Activated CD4-positive, alpha-beta T cell treated with anti-CD3 and anti-CD28 coated beads for 24 hours (primary cell): ENCODE measurements at places on chromosomes 6 and 20.

GRCh38 chr6:87900160-87900698 is 147.4 kb upstream of the SPACA1 start:
- no peak for DNase-seq

GRCh38 chr6:82843291-82843885 is 222.3 kb downstream of the UBE3D start:
- DNase-seq: no peak

- DNase-seq: no peak
Measured at GRCh38 chr20:48744515-48744914, 83.3 kb downstream of the PREX1 start.

- no peak for DNase-seq
Measured at GRCh38 chr6:4714961-4715501, 61.2 kb upstream of the CDYL start.

DNA sequence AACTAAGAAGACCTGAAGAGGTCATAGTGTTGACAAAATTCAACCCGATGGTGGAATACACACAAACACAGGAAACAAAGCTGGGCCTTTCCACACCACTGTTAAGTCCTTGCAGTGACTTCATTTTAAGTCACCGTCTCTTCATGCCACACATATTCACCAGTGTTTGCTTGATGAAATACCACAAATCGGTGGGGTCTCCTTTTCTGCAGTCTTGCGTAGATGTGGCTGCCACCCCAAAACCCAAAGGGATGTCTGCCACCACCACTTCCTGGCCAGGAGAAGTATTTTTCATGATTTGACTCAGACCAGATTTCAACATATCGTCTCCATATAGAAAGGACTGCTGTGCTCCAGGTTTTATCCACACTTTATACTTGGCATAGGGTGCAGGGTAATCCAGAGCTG is 11.0 kb upstream of the COL10A1 start:
- DNase-seq: no peak

DNA sequence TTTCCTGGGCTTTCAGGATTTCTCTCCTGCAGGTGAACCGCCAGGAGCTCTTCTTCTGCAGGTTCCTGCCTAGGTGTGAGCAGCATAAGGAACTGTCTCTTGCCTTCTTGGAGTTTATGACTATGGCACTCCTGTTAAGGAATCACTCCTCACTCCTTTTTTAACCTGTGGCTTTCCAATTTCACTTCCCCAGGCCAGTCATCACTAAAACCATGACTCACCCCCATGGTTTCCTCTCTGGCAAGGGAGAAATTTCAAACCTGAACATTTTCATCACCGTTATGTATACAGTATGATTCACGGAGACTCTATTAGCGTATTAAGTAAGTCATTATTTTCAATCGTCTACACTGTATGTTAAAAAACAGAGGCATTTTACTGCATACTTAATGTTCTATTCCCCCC is 78.2 kb upstream of the ARID1B start:
- no peak for DNase-seq

- DNase-seq: no peak
Measured at GRCh38 chr6:16903470-16903869, 142.2 kb upstream of the ATXN1 start.

GRCh38 chr6:110876170-110876773 is 1.7 kb downstream of the AMD1 start:
- DNase-seq: peak; percentile 47

DNA sequence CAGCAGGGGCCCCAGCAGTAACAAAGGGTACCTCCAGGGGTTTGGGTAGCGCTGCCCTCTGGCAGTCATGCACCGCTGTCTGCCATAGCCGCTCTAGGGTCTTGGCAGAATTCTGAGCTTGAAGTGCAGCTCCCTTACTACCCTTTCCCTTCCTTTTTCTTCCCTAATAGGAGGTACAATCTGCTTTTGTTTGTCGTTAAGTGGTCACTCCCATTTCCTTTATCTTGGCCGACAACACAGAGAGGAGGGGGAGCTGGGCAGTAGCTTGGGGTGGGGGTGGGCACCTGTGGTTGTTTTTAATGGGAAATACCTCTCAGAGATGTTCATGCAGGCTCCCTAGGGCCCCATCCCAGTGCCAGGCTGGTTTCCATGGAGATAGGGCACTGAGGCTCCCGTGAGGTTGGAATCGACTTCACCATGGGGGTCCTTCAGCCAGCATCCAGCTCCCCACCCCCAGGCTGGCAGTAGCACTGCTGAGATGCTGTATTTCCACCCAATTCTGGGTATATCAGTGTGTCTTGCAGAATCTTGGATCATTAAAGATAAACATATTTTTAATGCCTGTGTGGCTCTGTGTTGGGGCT is 18.6 kb downstream of the CCDC167 start:
- DNase-seq: no peak

GRCh38 chr6:159788753-159789376 is 537 bp downstream of the TCP1 start:
- DNase-seq: no peak

- peak; percentile 55 for DNase-seq
Measured at GRCh38 chr6:89368107-89368506, 15.6 kb upstream of the UBE2J1 start.

GRCh38 chr6:30042914-30043313 is 18.2 kb upstream of the POLR1H start:
- DNase-seq: no peak

DNA sequence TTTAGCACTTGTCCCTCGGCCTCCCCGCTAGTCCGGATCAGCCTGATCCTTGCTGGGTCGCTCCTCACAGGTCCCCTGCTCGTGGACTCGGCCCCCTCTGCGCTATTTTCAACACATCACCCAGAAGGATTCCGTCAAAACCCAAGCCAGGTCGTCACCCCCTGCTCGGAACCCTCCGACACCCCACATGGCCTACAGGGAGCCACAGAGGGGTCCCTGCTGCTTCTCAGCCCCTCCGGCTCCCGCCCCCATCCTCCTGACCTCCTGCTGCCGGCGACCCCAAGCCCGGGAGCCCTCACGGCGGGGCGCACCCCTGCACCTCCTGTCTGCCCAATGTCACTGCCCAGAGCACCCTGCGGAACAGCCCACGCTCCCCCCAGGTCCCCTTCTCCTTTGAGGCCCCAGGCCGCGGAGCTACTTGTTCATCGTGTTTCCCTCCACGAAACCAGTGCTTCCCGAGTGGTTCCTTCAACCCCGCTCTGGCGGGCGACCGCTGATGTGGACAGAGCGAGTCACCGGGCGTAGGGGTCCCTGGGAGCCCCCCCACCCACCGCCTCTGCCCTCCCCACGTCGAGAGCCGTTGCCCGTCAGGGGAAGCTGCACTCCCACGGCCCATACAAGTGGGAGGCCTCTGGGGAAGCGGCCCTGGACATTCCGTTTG is 638 bp upstream of the MYL9 start:
- DNase-seq: no peak

DNA sequence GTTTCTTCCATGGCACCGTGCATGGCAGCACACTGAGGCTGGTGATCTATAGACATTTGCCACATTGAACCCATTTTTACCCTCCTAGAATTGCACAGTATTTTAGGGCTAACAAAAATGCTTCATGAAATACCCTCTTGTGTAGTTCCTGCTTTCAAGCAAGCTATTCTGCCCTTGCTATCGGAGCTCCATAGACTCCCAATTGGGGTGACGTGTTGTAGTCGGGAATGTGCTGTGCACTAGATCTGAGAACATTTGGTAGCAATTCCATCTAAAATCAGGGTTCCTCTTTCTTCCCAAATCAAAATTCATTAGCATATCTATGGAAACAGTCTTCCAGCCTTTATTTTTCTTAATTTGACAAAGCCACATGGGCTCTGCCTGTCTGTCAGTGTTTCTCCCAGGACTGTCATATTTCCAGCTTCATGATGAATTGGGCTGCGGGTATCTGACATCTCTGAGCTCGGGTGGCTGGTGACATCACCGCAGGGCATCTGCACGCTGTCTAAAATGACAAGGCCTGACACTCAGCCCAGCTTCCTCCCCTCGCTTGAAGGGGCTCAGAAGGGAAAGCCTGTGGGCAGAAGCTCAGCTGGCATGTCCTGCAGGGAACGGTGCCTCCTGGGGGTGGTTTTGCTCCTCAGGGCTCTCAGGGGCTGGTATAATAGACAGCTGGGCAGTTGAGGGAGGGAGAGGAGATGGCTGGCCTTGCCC is 406.4 kb downstream of the QKI start:
- no peak for DNase-seq

- DNase-seq: no peak
Measured at GRCh38 chr6:52359403-52359802, 2.5 kb upstream of the PAQR8 start.

GRCh38 chr20:49685809-49686208 is 27.9 kb downstream of the B4GALT5 start:
- DNase-seq: no peak

DNA sequence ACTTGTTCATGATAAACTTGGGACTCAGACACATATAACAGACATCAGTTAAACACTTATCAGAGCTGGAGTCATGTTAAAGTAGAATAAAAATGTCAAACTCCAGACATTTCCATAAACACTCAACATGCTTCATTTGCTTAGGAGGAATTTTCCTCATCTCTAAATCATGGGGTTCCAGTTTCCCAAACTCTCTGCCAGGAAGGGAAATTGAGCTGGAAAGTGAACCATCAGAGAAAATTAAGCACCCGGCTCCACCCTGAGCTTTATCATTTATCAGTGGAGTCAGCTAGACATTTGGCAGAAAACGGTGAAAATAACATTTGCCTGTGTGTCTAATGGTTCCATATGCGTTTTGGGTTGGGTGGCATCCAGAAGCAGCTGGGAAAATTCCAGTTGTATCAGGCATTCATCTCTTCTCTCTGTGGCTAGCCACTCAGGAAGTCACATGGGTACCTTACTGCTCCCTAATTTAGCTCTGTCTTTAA is 25.3 kb upstream of the ZNFX1 start:
- no peak for DNase-seq

GRCh38 chr20:21739682-21740081 is 34.2 kb downstream of the PAX1 start:
- DNase-seq: no peak

- DNase-seq: no peak
Measured at GRCh38 chr6:111487661-111488060, 4.6 kb upstream of the REV3L start.

GRCh38 chr20:62902926-62903615 is 23.2 kb downstream of the DIDO1 start:
- DNase-seq: no peak

DNA sequence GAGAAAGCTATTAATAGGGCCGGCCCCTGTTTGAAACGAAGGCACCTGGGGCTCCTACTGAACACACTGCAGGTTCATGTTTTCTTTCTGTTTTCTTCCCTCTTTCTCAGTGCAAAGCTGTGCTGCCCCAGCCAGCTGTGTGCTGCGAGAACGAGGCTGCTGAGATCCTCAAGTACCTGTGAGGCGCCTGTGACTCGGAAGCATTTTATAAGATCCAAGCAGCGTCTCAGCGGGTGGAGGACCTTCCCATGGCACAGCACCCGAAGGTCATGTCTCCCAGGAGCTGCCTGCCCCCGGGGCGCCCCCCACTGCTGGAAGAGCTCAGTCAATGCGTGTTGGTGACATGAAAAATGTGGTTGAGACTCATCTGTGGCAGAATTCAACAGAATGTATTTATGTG is 66.3 kb downstream of the SMOC2 start:
- no peak for DNase-seq

GRCh38 chr6:20180935-20181334 is 31.3 kb downstream of the MBOAT1 start:
- no peak for DNase-seq

DNA sequence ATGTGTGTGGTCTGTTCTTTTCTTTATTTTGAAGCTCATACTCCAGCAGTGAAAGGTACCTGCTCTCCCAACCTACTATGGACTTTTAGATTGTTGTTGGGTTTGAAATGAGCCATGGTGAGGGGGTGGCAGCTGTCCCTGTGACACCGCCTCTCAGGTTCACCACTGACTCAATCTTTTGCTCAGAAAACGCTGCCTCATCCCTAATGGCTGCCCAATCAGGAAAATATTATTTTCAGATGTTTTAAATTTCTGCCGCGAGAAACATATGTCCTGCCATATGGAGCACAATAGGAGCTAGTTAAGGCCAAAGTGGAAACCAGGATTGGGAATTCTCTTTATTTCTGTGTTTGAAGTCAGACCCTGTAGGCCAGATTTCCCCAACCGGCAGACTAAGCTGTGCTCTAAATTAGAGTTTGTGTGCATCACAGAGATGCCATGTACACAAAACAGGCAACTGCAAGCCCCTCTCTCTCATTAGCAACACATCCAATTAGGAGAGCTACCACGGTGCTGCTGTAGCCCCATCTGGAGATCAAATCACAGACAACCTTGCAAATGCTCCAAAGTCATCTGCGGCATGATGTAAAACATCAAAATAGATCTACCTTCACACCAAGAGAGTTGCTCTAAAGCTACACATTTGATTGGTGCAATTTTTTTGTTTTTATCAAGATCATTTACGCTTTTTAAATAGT is 144.1 kb upstream of the BACH2 start:
- no peak for DNase-seq

- no peak for DNase-seq
Measured at GRCh38 chr6:39521958-39522357, 199.5 kb upstream of the KCNK16 start.

DNA sequence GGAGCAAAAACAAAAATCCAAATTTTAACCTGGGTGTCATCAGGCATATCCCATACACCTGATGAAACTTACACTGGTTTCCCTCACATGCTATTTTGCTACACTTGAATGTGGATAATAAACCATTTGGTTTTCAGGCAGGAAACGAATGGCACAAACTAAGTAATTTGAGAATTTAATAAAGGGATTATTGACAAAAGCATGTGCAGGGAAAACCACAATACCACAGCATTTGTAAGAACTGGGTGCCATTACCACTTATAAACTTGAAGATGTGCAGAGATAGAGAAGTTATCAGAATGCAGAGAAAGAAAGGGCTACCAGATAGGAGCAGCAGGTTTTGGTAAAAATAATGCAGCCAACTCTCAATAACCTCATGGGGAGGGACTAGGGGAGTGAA is 151.2 kb downstream of the RFX6 start:
- no peak for DNase-seq

- no peak for DNase-seq
Measured at GRCh38 chr20:19935842-19936241, 81.3 kb upstream of the NAA20 start.

DNA sequence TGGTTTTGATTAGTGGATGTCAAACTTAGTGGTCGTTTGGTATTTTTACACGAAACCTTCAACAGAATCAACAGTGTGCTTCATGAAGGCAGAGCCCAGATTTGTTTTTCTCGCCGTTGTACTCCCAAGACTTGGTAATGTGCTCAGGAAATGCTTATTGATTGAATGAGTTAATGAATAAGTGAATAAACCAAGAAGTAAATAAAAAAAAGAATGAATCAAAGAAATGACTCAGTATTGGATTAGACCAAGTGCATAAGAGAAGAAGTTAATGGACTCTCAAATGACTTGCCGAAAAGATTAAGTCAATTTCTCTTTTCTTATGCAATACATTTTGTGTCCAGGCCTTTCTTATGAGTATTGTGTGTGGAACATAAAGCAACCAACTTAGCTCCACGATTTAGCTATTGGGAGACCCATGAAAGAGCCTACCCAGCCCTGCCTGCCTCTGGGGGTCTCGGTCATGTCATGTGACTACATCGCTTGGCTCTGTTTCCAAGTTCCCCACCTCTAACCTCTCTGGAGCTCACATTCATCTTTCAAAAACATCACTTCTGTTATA is 10.6 kb upstream of the FUCA2 start:
- DNase-seq: no peak

GRCh38 chr6:28142446-28142845 is 763 bp downstream of the ZKSCAN8 start:
- DNase-seq: no peak
